ENCODE measurements at places on chromosomes 2 and 18.
A peak's percentile ranks its signal among the peaks of the same experiment; 100 is the strongest.

DNA sequence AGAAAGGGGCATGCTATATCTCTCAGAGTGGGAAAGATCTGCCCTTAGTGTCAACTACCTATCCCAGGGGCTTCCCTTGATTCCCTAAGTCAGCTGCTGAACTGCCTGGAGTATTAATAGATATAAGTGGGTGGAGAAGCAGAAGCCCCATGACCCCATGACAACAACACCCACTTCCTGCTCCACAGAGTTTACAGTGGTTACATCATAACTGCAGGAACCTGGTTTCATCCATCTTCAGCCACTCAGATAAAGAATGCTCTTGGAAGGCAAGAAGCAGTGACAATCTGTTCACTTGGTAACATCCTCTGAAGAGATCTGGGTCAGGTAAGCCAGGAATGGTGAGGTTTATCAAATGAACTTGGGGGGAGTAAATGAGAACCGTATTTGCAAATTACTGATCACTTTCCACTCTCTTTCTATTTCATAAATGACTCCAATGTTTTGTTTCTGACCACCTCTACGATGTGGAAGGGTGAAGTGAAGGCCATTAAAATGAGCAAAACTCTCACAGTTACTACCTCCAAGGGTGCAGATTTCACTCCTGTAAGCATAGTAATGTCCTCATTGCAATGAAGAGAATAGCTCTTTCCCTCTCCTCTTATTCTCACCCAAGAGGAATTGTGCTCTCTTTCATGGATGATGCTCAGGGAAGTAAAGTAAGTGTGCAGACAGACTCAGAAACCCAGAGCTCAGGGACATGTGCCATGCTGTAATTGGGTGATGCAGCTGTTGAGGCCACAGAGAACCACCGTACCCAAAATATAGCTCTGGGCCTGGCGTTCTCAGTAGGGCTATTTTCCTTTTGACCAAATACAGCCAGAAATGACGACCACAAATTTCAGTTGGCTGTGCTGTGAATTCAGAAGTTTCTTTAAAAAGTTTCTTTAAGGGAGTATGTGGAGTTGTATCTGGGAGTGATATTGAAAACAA, 192.8 kb upstream of the APCDD1 start:
- DNase-seq = no peak

GRCh38 chr2:130288467-130289403, 54.0 kb upstream of the IMP4 start:
- DNase-seq = no peak

DNA sequence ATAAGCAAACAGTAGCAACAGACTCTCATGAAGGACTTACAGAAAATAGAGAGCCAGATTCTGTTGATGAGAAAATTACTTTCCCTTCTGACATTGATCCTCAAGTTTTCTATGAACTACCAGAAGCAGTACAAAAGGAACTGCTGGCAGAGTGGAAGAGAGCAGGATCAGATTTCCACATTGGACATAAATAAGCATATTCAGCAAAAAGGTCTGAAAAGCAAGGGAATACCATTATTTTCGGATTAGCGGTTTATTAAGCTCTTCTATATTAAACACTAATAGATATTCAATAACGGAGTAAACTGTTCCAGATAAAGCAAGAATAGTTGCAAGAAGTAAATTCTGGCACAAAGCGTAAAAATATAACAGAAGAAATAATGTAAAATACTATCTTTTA, 25.0 kb downstream of the POLI start:
- no peak for DNase-seq

- DNase-seq = peak; percentile 44
Observed at GRCh38 chr2:69830045-69830905, 815 bp downstream of the GMCL1 start.

DNA sequence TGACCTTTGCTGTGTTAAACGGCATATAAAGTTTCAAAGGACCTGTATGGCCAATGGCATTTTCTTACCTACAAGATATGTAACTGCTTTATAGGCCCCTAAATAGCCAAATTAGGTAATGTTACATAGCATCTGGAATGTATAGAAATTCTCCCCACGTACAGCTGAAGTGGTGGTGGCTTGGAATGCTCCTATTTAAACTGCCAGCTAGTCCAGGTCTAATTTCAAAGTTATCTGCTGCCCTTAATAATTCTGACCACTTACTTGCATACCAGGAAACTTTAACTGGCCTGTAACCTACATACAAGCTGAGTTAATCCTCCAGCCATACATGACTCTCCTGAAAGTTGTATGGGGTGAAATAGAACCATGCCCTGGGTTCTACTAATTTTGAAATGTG, 1.3 kb downstream of the KIAA2012 start:
- no peak for DNase-seq

GRCh38 chr2:172215172-172215935, 112.7 kb upstream of the DLX2 start:
- no peak for DNase-seq

DNA sequence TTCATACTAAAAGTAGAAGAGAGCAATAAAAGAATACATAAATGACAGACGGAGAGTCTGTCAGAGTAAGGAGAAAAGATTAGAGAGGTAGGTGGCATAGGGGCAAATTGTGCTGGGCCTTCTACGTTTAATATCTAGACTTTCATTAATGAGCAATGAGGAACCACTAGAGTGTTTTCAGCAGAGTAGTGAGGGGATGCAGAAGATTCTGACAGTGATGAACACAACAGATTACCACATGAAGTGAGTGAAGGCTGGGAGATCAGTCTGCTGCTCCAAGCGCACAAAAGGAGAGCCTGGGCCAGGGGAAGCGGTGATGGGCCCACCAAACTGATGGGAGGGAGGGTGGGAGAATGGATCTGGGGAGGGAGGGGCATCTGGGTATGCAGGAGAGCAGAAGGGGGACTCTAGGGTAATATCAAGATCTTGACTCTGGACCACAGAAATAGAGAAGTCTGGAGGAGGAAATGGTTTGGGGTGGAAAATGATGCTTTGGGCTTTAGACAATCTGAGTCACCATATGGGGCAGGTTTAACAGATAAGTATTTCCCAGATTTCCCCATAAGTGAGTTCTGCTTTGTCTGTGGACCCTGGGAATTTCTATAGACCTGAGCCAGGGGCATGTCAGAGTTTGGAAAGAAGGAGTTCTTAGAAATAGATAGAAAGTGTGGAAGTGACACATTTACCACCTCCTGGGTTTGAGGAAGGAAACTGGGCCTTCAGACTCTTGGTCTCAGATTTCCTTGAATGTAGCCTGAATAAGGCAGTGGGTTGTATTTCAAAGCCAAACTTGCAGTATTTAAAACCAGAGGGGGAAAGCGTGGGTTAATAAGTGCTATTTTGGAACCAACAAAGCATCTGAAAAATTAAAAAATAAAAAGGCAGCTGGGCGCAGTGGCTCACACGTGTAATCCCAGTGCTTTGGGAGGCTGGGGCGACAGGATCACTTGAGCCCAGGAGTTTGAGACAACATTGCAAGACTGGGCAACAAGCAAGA, 15.0 kb upstream of the IL1A start:
- DNase-seq = no peak

DNA sequence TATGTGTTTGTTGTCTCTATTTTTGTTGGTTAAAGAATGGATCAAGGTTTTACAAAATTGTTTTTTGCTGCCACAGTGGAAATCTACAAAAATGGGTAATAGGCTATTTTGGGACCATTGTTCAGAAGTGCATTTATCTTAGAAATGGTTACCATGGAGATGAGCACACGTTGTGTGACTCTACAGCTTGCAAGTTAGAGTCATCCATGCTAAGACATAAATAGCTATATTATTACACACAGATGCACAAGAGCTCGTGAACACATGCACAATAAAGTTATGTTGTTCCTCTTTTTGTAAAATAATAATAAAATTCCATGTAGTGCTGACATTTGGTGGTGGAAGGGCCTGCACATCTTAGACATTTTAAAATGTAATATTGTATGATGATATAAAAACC, 15.5 kb upstream of the DUSP19 start:
- no peak for DNase-seq

GRCh38 chr18:48108136-48108535, 177.7 kb upstream of the SMAD2 start:
- no peak for DNase-seq

GRCh38 chr2:29618024-29618423, 303.4 kb downstream of the ALK start:
- no peak for DNase-seq

- DNase-seq = no peak
Observed at GRCh38 chr2:232688201-232688600, 8.9 kb upstream of the GIGYF2 start.

DNA sequence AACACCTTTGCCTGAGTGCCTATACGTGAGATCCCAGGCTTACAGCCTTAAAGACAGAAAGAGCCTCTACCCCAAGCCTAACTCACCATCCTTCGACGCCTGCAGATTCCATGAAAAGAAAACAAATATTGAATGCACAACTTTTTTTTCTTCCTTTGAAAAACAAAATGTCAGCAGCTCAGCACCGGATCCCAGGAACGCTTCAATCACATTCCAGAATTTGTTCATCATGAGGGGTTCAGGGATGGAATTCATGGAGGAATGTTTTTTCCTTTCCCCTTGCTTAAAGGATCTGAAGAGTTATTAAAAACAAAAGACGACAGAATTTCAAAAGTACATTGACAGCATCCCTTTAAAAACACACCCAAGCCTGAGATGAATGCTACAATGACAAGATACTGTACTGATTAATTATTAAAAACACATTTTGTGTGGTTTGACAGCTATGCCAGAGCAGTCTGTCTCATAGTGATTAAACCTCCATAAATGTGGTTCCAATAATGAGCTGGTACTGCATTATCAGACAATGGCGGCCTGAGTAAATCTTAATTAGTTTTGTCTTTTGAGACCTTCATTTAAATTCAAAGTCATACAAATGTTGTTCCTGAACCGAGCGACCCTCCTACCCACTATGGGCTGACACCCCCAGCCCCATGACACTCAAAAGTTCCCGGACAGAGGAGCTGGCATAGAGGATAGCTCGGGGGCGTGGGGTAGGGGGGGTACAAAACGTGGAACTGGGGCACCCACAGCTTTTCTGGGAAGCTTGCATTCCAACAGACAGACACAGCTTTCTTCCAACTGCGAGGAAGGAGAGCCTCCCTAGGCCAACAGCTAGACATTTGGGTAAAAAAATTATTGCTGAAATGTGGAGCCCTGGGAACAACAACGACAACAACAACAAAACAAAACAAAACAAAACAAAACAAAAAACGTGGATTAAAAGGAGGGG, 227.5 kb downstream of the TTC32 start:
- DNase-seq = no peak

- DNase-seq = no peak
Observed at GRCh38 chr2:150389447-150389846, 98.0 kb downstream of the RND3 start.

DNA sequence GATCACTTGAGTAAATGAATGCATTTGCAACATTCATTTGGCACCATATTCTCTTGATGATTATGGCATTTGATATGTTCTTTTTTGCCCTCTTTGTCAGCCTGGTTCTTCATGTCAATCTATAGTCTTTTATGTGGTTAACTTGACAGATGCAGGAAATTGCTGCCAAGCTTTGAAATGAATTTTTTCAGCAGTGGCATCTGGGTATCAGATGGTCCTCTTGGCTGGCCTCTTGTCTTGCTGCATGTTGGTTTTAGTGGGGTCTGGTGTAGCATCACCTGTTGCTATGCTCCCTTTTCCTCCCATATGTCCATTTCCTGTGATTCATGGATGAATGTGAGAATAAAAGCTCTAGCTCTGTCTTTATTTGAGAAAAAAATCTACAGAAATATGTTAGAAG, 119.9 kb downstream of the DPP4 start:
- peak; percentile 26 for DNase-seq

DNA sequence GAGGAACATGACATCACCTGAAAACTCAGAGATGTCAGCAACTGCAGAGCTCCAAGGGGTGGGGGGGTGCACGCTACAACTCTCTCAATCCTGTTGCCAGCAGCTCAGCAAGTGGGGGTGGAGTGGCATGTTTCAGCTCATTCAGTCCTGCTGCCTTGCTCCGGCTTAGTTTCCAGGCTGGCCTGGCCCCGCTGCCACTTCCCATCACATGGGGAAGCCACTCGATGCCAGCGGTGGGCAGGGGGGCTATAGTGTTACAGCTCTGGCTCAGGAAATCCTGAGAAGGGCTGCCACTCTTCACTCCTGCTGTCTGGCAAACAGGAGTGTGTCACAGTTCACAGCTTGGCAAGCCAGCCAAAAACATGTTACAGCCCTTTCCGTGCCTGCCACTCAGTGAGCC, 356.5 kb upstream of the GULP1 start:
- no peak for DNase-seq

DNA sequence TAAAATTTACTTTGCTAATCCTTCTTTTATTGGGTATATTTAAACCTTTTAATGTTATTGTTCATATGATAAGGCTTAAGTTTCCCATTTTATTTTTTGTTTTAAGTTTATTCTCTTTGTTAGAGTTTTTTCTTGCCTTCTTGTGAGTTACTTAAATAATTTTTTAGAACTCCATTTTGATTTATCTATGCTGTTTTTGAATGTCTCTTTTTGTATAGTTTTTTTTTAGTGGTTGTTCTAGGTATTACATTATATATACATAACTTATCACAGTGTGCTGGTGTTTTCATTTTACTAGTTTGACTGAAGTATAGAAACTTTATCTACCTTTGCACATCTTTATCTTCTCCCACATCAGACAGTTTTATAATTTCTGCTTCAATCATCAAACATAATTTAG, 49.4 kb upstream of the TGFA start:
- no peak for DNase-seq

DNA sequence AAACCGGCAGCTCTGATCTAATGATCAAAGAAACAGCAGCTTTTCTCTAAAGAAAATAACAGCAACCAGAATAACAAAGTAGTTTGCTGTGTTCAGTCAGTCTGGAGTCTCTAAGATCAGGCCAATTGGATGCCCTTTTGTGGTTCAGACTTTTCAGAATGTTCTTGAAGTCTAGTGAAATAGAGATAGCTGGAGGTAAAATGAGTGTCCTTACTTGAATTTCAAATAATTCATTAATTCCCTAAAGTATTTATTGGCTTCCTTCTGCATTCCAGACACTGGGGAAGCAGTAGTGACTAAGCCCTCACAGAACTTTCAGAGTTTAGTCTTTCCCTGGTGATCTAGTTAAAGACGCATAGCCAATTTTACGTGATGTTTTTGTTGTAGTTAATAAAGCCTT, 58.7 kb downstream of the C18orf54 start:
- no peak for DNase-seq

DNA sequence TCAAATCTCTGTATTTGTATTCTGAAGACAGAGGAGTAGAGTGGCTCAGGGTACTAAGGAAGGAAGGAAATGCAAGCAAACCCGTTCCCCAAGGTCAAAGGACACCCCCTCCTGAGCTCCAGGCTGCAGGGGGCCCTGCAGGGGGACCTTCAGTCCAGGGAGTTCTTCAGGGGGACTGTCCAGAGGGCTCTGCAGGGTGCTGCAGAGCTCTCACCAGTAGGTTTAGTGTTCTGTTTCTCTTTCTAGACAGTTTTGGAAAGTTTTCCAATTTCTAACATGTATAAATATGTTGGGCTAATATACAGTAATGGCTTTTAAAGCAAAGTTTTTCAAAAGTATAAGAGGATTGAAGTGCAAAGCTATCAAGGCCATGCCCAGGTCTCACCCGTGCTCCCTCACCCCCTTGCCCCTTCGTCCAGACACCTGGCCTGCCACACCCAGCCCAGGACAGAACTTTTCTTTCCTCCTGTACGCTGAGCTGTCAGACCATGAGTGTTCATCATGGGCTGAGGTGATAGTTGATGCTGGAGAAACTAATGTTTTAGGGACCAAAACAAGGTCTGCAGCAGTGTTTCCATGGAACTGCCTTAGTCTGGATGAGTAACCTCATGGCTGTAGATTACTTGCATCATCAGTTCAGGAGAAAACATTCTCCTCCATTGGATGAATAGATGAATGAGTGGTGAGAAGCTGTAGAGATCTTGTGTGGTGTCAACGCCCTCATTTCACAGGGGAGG, 134.2 kb downstream of the GLI2 start:
- DNase-seq = no peak

GRCh38 chr2:63052411-63053080, 1.9 kb downstream of the OTX1 start:
- DNase-seq = no peak
